ENCODE measurements at places on chromosomes 4 and X.
A peak's percentile ranks its signal among the peaks of the same experiment; 100 is the strongest.

- DNase-seq = no peak
These were observed 249.6 kb downstream of the DHRSX start for GRCh38 chrX:2251211-2251610.

GRCh38 chr4:25865586-25865985, 2.8 kb upstream of the SEL1L3 start:
- DNase-seq = peak; percentile 88

DNA sequence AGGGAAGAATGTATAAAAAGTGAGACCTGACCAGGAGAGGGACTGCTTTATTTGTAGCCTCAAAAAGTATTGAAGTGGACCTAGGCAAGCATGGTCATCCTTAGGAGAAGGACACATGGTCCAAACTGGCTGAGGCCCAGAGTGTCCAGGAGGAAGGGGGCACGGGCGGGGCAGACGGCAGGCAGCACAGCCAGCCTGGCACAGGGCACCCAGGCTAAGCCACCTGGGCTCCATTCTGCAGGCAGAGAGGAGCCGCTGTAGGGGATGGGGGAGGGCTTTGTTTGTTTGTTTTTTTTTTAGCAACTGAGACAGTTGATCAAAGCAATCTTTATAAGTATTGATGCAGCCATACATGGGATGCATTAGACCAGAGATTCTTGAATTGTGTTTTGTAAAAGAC, 188.6 kb downstream of the PRDM5 start:
- no peak for DNase-seq

DNA sequence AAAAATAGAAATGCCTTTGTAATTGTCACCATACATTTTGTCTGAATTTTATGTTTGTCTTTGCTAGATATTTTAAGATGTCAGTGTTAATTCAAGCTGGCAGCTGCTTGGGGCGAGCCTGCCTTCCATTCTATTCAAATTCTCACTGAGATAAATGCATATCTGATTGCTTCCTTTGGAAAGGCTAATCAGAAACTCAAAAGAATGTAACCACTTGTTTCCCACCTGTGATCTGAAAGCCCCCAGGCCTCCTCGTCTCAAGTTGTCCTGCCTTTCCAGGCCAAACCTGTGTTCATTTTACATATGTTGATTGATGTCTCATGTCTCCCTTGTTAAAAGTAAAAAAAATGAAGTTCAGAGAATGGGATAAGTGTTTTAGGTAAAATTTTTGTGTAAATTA, 318.7 kb upstream of the TECRL start:
- DNase-seq = no peak

GRCh38 chr4:81505004-81505598, 33.4 kb upstream of the RASGEF1B start:
- no peak for DNase-seq

DNA sequence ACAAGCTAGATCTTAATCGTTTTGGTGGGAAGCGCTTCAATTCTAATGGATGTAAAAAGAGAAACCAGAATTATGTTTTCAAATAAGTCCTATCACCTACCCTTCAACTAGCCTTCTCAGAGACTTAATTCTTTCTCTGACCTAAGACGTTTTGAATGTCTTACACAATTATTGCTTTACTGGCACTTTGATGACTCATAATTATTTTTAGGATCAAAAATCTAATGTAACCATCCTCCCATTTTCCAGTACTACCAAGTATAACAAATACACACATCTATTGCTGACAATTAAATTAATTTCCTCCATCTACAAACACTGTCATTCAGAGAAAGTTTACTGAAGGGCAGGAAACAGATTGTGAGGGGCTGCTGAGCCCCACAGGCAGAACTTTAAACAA, 108.6 kb downstream of the PPP3CA start:
- peak; percentile 42 for DNase-seq

DNA sequence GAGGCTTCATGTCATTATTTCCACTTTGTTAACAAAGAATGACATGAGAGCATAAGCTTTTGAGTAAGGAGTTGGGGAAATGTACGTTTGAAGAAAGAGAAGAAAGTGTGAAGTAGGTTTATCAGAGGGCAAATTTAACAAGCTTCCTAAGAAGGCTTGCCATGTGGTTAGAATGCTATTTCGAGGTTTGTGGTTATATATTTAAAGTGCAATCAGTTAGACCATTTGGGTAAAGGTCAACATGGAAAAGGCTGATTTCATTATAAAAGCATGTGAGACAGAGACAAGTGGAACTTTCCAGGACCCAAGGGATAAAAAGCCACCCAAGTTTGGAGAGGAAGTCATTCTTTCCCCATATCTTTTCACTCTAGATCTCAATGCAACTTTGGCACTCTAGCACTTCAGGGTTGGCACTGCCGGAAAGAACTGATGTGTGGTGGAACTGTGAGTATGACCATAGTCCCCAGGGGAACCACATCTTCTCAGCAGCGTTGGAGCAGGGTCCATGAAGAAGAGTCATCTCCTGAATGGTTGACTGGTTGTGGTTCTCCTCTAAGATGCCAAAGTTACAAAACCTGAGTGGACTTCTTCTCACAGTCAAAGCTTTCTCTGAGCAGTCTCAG, 529.9 kb downstream of the MID1IP1 start:
- no peak for DNase-seq

DNA sequence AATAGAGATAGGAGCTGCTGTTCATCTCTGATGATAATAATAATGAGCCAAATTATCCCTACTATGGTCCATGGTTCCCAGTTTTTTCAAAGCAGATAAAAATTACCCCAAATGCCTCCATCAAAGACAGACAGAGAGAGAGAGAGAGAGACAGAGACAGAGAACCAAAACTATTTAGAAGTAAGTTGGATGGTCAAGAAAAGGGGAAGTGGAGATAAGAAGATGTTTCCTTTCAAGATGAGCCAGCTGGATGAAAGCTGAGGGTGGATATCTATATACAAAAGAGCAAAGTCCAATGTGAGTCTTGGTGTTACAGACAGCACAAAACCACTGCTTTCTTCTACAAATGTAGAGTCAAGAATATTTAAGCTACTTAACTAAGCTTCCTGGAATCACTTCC, 173.9 kb downstream of the GRIA3 start:
- no peak for DNase-seq

DNA sequence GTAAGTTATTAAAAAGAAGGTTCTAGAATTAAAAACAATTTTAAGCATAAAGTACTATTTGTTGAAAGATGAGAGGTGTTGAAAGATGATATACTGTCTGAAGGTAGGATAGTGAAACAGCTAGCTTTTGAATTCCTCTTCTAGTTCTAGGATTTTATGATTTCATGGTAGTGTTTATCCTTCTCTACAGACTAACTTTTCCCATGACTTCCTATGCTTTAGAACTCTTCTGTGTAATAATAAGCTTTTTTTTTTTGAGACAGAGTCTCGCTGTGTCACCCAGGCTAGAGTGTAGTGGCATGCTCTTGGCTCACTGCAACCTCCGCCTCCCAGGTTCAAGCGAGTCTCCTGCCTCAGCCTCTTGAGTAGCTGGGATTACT, 96.0 kb upstream of the NUDT6 start:
- DNase-seq = no peak

DNA sequence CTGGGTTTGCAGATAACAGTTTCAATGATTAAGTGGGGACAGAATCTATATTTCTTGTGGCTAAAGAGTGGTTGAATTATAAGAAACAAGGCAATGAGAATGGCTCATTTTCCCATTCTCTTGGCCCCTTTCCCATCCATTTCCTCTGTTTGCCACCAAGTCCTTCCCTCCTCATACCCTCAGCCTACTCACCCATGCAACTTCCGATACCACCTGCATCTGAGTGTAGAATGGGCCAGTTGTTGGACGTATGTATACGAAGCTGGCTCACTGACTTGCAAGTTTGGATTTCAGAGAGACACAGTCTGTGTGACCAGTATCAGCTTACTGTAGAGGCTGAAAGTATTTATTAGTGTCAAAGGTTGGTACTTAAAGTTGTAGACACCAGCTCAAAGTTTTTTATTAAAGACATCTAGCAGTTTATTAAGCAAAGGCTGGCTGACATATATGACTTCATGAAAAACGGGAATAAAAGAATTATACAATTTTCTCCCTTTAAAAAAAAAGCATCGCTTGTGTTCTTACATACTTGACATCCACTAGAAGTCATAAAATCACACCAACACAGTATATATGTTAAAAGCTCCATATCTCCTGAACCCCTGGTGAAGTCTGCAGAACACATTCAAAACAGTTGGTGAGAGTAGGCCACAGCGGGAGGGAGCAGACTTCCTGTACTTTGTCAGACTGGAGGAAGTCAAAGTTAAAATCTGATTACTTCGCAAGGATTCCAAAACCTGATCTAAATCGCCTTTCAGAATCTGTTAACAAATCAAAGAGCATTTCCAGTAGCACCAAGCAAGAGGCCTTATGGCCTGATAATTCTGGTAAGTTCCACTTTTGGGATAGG, 22.4 kb upstream of the STIM2 start:
- DNase-seq = no peak

DNA sequence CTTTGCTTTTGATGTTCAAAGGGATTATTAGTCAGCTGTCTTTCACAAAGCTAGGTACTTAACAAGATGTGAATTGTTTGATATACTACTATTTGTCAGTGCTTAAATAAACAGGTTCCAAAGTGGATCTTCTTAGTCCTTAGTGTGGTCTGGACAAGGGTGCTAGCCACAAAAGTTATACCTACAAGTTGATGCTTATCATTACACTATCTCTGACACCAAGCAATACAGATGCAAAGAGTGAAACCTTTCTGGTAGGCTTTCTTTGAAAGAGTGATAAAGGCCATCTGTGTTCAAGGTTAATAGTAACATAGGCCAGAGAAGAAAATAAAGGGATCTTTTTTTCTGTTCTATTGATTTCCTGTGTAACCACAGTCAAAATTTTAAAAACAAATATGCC, 12.2 kb upstream of the RBPJ start:
- no peak for DNase-seq

GRCh38 chr4:144582105-144582850, 63.7 kb upstream of the HHIP start:
- DNase-seq = peak; percentile 69

- DNase-seq = no peak
These were observed 204.5 kb downstream of the ZNF674 start for GRCh38 chrX:46340696-46341095.

- DNase-seq = no peak
These were observed 189.5 kb downstream of the GASK1B start for GRCh38 chr4:157983300-157983699.

DNA sequence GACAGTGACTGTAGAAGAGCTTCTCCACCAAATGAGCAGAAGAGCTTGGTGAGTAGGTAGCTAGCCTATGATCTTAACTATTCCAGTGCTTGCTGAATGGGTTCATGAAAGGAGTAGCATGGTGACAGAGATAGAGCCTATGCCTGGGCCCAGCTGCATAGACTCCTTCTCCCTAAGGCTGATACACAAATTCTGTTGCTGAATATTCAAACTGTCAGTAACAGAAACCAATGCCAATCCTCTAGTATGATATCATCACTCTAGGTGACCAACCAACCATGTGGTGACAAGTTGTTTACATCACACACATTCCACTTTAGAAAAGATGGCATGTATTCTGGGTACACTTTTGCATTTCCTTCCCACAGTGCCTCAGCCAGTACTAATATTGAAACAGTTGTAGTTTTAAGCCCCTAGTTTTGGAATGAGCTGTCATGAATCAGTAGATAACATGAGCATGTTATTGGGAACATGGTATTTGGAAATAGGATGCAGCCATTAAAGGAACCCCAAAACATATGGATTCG, 103.4 kb upstream of the GRXCR1 start:
- DNase-seq = no peak

- DNase-seq = no peak
These were observed 127.0 kb upstream of the GATB start for GRCh38 chr4:151887816-151888180.

DNA sequence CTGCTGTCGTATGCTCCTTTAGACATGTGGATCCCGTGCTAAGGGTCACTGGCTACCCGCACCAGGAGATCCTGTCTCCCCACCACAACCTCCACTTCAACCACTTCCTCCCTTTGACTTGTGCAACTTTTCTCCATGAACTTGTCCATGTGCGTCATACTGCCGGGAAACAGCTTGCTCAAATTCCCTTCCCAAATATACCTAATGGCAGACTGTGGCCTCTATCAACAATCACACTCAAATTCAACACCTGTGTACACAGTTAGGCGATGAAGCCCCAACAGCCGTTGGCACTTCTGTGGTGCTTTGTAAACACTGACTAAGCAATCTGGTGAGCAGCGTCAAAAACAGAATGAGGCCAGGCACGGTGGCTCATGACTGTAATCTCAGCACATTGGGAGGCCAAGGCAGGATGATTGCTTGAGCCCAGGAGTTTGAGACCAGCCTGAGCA, 49.5 kb downstream of the CD99L2 start:
- DNase-seq = peak; percentile 42

GRCh38 chr4:48195374-48195773, 61.3 kb upstream of the TXK start:
- DNase-seq = peak; percentile 26

GRCh38 chr4:141702472-141703182, 66.2 kb downstream of the IL15 start:
- no peak for DNase-seq

GRCh38 chrX:110675886-110676285, 119.7 kb downstream of the CHRDL1 start:
- DNase-seq = no peak

GRCh38 chr4:8070736-8071718, 87.6 kb downstream of the ABLIM2 start:
- DNase-seq = no peak

DNA sequence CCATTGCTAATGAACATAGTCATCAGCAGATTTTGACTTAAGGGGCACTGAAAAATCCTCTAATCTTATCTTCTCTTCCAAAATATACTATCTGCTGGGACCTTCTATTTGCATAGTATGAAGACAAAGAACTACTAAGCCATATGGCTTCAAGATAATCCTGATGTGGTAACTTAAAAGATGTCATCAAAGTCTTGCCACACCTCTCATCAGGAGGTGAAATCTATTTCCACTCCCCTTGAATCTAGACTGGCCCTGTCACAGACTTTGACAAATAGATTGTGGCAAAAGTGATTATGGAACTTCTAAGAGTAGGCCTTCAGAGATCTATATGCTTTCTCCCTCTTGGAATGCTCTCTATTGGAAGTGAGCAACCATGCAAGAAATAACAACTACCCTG, 27.3 kb upstream of the TET2 start:
- no peak for DNase-seq

GRCh38 chrX:85111347-85111746, 107.7 kb downstream of the APOOL start:
- no peak for DNase-seq

DNA sequence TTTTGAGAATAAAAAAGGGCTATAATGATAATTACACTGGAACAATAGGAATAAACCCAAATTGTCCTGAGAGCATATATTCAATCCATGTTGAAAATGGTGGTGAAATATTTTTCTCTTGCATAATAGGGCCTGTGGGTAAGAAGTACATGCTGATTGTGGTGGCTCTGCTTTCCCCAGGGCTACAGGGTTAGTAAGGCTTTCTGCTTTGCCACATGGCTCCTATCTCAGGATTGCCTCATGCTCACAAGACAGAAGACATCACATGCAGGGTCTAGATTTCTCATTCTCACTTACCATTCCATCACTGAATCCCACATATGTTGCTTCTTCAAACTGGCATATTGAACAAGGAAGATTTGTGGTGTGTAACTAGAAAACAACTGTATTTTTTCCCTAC, 12.4 kb upstream of the VEGFC start:
- peak; percentile 58 for DNase-seq

Measured in mammary epithelial cell (primary cell).